ENCODE measurements at places on chromosomes 11 and 22.

DNA sequence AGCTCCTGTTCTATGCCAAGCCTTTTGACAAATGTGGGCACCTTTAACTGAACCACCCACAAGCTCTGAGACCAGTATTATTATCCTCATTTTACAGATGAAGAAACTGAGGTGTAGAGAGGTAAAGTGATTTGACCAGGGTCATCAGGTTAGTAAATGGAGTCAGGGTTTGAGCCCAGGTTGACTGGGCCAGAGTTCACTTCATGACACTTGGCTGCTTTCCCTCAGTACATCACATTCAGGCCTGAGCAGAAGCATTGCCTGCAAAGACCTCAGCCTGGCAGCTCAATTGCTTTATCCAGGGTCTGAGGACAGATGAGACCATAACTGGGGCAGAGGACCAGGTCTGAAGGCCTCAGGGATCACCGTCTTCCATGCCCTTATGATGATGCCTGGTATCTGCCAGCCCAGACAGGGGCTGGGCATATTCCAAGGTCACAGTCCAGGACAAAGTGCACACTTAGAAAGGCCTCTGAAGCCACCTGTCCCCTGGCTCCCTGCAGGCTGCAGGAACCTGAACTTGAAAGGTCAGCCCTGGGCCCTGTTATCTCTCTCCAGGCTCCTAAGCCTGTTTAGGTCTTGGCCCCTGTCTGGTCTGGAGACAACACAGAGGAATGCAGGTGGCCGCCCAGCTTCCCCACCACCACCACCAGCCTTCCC lies 32.0 kb downstream of the POU2AF3 start:
- no peak for DNase-seq

DNA sequence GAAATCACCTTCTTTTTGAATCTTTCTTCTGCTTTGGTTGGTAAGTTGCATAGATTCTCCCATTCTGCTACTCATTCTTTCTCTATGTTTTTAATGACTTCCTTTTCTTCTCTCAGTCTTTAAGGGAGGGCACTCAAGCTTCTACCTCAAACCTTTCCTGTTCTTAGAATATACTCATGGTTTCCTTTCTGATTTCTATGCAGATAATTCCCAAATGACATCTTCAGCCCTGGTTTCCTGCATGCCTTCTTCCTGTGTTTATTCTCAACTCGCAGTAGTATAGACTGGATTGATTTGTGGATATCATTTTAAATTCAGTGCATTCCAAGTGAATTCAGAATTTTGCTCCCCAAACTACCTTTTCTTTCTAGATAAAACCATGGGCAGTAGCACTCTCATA lies 803.6 kb downstream of the METTL15 start:
- DNase-seq = no peak

DNA sequence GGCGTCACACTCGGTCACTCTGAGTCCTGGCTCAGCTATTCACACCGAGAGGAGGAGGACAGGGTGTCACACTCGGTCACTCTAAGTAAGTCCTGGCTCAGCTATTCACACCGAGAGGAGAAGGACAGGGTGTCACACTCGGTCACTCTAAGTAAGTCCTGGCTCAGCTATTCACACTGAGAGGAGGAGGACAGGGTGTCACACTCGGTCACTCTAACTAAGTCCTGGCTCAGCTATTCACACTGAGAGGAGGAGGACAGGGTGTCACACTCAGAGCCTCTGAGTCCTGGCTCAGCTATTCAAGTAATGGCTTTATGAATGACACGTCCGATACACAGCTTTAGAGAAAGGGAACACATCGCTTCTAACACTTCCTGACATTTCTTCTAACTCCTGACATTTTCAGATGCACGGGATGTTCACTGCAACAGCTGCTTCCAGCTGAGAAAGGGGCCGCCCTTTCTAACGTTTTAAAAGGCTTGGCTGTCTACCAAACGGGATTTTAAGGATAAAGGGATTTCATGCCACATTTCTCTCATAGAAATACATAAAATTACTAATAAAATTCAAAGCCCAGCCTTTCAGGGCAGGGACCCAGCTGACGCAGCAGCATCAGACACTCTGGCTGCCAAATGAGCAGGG lies 28.1 kb downstream of the DRD4 start:
- DNase-seq = no peak

GRCh38 chr11:16883174-16883573 lies 131.0 kb downstream of the PLEKHA7 start:
- no peak for DNase-seq

DNA sequence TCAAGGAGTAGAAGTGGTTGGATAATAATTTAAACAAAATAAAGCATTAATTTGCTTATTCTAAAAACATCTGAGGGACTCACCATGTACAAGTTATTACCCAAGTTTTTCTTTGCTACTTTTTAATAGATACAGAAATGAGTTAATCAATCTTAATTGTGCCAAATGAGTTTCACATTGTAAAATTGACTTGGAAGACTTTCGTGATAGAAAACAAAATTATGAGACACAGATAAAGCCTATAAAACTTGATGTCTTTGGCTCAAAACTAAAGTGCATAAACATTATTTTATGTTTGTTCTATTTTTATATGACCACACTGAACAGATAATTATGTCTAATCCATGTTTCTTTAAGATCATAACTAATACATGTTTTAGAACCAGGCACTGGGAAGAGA lies 10.1 kb upstream of the CWF19L2 start:
- no peak for DNase-seq

DNA sequence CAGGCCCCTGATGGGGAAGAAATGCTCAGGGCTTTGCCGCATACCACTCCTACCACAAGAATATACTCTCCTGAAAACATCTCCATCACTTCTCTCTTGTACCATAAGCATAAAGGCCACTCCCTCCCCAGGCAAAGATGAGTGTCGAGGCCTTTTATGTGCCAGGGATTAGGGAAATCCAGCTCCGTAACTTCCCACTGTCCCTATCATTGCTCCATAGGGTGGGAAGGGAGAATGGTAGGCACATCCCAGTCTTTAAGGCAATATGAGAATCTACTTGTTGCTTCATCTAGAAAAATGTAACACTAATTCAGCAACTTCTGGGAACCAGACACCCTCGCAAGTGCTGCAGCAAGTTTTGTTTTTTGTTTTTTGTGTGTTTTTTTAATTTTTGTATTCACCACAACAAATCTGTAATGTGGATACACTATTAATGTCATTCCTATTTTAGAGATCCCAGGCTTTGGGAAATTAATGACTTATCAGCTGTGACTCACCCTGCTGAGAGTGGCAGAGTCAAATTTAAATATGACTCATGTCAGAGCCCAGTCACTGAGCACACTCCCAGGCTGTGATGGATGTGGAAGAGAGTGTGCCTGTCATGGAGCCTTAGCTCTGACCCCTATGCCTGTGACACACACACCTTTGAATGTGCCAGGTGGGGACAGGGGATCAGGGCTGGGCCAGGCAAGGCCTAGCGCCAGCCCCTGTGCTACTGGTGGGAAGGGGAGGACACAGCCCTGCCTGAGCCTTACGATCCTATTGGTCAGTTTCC lies 23.4 kb downstream of the PANX1 start:
- DNase-seq = peak; percentile 37

DNA sequence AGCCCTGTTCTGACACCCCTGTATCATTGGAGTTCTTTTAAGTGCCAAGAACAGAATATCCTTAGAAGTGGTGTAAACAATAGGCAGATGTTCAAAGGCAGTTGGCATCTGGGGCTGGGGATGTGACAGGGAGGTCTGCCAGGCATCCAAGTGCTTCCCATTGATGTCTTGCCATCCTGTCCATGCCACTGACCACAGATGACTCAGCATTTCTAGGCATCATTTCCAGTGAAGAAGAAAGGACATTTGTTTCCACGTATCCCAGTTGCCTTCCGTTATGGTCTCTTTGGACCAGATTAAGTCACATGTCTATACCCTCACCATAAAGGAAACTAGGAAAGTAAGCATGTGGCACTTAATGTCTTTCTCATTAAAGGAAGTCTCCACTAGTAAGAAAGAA lies 76.7 kb upstream of the BARX2 start:
- DNase-seq = no peak

DNA sequence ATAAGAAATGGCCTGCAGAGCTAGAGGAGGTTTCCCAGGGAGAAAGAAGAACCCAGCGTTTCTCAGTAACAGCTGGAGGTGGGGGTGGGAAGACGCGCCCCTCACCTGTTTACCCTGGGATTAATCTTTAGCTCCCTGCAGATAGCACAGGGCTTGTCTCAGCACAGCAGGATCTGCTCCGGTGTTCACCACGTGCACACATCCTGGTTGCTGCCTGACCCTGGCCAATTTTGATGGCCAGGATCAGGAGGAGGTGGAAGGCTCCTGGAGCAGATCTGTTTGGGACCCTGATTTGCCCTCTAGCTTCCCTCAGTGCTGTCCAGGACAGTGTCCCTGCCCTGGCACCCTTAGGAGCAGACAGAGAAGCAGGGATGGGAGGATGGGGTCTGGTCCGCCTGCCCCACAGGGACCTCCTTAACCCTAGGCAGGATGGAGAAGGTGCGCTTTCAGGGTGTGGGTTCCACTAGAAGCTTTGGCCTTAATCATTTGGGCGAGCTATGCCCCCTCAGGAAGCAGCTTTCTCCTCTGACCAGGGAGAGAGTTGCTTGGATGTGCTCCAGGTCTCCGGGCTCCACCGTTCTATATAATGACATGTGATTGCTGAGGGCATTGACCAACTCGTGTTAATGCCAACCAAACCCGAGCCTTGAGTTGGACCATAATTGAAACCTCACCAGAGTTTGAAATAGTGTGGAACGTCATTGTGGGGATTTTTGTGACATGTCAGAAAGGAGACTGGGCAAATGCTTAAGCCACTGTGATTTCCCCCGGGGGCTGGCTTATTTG lies 19.3 kb downstream of the UPB1 start:
- no peak for DNase-seq

- no peak for DNase-seq
Observed at GRCh38 chr11:86773513-86774252, 26.7 kb upstream of the PRSS23 start.

DNA sequence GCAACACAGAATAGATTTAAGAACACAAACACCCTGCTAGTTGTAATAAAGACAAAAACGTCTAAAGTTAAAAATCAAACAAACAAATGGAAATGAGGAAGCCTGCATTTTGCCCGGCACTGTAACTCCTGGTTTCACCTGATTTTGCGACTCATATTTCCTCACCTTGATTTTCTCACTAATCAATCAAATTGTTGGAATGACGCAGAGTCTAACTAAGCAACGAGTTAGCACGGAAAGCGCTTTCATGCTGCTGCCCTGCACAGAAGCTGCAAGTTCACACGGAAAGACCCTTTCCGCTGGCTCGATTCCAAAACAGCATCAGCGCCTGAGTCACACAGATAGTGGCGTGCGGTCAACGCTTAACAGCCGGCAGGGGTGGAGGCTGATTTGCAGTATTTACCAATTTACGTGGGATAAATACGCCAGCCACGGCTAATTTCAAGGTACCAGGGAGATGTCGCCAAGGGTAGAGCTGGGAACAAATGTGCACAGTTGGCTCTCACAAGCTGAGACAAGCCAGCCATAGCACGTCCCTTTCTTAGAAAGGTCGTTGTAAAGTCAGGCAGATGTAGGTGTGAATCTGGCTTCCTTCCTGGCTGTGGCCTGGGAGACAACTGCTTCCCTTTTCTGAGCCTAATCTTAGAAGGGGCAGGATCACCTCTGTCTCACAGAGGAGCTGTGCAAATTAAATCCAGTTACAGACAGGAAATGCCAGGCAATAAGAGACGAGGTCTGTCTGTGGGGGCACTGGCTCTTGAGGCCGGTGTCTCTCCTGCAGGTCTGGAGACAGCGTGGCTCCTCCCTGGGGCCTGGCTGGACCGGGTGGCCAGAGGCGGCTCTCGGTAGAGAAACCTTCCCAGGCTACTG lies 76.9 kb upstream of the TTLL12 start:
- peak; percentile 87 for DNase-seq

- DNase-seq = no peak
Observed at GRCh38 chr11:74731301-74732094, at the start of gene CHRDL2. Gene CHRDL2 (minus strand): TSS chr11:74731426. CDS start chr11:74730888, 538 bp downstream.

GRCh38 chr11:120929664-120930154 lies 94.2 kb upstream of the TBCEL start:
- peak; percentile 57 for DNase-seq

DNA sequence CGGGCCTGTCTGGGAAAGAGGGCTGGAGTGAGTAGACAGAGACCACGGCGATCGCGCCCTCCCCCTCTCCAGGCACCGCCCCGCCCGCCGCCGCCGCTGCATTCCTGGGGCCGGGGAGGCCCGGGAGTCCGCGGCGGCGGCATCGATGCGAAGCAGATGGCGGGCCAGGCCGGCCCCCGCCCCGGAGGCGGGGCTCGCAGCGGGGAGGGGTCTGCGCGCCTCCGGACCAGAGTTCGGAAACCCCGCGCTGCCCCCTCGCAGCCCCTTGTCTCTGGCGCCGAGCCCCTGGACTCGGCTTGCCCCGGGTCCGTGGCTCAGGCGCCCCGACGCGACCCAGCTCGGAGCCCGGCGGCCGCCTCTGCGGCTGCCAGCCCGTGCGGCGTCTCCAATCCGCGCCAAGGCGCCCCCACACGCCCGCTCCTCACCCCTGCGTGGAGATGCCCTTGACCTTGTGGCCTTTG lies 1.3 kb downstream of the SCARF2 start:
- DNase-seq = no peak

GRCh38 chr11:18986744-18987143 lies 47.5 kb upstream of the MRGPRX1 start:
- no peak for DNase-seq

Measured in activated T-cell treated with anti-CD3 and anti-CD28 coated beads, Interleukin-2, amount 50 U/mL, for 48 hours (primary cell).